ENCODE measurements at places on chromosomes 16 and 17.

DNA sequence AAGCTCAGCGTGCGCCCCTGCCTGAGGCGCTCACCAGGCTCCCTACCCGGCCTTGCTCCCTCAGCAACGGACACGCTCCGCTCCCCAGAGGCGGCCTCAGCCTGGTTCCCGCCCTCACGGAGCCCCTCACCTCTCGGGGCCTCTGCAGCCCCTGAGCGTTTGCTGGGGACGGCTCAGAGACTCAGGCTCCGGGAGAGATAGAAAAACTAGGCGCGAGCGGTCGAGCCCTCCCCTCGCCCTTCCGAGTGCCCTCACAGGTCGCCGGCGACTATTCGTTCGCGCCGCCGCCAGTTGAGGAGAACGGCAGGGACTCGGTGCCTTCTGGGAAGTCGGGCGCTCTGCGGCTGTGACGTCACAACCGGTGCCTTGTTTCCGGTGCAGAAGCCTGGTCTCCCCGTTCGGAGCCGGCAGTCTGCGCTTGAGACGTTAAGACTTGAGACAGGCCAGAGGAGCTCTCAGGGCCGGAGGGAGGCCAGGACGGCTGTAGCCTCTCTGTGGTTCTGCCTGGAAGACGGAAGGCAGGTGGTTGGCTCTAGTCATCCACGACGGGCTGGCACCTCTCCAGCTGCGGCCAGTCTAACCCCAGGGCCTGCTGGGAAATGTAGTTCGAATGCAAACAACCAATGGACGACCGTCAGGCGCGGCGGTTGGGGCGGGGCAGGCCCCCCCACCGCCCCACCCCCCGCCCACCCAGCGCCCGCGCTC lies at the start of gene ZNF200:
ZNF200 (minus strand) TSS at position 302 of the 705 bp plus-strand sequence. CDS start 1,403 bp downstream, outside the sequence.
- DNase-seq, result peak; percentile 98

DNA sequence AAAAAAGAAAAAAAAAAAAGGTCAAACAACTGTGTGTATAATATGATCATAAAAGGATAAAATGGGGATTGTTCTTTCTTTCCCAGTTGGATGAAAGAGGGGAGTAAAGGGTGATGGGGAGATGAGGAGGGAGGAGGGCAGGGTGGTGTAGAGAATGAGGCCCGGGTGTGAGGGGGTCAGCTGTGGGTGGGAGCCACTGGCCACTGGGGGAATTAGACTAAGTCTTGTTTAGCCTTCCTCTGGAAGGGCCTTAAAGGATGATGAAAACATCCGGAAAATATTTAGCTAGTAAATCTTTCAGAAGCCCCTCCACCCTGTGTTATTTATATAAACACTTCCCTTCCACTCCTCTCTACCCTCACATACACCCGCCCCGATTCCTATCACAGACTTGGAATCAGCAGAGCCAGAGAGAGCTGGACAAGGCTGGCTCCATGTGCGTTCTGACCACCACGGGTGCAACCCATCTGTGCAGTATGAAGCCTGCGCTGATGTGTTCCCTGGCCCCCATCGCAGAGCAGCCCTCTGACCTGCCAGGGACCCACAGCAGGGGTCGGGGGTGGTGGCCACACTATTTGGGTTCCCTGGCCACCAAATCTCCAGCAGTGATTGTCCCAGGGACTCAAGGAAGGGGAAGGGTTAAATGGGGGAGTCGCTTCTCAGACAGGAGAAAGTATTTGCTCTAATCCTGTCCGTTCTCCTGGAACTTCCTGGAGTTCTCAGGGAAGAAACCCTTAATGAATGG lies 72.7 kb downstream of the GAS7 start:
- peak; percentile 36 for DNase-seq

- no peak for DNase-seq
Observed at GRCh38 chr17:81891303-81891552, 158 bp downstream of the ALYREF start.

DNA sequence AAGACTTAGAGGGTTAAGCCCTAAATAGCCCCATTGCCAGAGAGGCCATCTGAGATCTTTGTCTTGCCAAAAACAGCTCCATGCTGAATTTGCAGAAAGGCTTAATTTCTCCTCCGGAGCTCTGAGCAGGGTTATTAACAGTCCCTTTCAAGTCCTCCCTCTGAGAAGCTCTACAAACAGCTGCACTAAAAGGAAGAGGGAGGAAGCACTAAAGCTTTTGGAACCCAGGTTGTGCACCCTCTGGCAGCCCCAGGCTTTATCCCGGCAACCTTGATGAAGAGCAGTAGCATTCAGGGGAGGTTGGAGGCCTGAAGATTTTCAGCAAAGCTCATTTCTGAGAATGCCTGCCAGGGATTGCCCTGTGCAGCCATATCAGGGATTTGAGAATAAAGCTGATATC lies 554.7 kb downstream of the RBFOX1 start:
- peak; percentile 26 for DNase-seq

- DNase-seq, result no peak
Observed at GRCh38 chr17:70796757-70797156, 627.4 kb downstream of the KCNJ2 start.

GRCh38 chr16:19269098-19269497 lies 16.4 kb upstream of the CLEC19A start:
- no peak for DNase-seq

DNA sequence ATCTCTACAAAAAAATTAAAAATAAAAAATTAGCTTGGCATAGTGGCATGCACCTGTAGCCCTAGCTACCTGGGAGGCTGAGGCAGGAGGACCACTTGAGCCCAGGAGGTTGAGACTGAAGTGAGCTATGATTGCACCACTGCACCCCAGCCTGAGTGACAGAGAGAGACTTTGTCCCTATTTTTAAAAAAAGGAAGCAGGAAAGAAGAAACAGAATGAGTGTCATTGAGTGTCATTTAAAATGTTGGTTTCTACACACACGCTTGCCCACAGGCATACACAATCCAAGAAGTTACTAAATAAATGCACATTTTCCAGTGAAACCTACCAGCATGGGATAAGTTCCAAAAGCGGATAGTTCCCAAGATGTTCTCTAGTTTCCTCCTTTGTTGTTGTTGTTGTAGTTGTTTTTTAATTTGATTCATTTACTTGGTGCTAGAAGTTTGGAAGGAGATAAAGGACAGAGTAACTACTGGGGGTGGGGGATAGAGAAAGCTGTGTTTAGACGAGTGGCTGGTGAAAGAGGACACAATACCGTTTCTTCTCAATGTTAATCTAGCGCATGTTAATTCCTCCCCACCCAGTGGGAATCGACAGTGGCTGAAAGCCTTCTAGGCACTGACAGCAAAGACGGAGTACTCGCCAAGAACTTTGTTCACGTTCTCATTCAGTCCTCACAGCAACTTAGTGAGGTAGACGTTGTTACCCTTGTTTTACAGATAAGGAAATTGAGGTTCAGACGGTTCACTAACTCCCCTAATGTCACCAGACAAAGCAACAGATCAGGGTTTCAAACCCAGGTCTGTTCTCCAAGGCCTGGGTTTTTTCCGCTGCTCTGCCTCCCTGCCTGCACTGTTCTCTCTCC lies 17.3 kb downstream of the MRPS23 start:
- DNase-seq, result peak; percentile 54

DNA sequence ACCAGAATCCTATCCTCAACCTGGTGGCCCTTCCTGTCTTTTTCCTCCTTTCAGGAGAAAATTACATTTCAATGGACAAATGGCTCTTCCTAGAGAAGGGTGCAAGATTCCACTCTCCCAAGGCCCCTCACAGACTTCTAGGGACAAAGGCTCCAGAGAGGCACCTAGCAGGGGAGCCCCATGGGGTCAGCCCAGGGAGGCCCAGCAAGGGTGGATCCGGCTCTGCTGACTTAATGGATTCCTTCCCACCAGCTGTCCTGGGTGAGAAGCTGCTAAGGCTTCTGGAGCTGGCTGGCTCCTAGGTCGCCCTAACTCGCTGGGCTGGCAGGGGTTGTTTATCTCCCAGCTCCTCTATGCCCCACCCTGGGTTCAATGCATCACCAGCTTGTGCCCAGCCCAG lies 152.4 kb downstream of the ZNF423 start:
- DNase-seq, result no peak

Measured in neural progenitor cell (in vitro differentiated cells).